ENCODE measurements at places on chromosomes 1 and 21.

- no peak for DNase-seq
Measured at GRCh38 chr1:167200749-167201148, 19.9 kb upstream of the POU2F1 start.

- DNase-seq: no peak
Measured at GRCh38 chr1:37448691-37449417, 25.5 kb upstream of the ZC3H12A start.

DNA sequence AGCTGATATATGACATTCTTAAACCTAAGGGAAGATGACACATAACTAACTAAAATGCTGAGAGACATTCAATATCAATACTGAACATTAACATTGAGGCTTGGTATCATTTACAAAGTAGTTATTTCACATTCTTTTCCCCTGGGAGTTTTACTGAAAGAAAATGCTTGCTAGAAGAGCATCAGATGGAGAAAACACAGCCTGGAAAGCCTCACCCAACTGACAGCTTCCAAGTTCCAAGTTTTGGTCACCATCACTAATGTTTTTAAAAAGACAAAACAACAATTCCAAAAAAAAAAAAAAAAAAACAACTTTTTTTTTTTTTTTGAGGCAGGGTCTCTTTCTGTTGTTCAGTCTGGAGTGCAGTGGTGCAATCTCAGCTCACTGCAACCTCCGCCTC is 80.6 kb downstream of the DSCAM start:
- DNase-seq: no peak

DNA sequence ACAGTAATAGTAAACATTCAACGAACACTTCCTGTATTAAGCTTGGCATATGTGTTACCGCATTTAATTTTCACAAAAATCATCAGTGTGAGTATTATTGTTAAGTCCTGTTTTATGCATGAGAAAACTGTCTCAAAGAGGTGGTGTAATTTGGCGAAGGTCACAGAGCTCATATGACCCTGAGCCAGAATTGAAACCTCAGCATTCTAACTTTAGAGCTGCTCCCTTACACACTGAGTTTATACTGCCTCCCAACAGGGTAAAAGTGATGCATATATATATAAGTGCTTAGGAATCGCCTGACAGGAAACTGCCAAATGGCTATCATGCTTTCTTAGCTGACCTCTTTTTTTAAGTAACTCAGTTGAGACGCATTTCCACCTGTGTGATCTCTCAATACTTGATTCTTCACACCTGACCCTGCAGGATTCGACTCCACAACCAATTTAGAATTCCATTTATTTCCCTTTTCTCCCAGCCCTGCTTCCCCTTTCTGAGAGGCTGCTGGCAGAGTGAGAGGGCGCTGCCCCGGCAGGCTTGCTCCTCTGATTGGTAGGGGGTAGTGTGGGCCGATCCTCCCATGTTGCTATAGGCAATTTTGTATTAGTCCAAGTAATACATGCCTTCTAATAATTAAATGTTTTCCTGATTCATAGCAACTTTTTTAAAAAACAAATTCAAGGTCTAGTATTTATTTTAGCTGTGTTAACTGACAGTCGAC is 40.5 kb downstream of the ZBTB40 start:
- DNase-seq: no peak

- peak; percentile 25 for DNase-seq
Measured at GRCh38 chr1:86774305-86775295, 70.2 kb downstream of the SH3GLB1 start.

- no peak for DNase-seq
Measured at GRCh38 chr21:16195538-16195910, 465.7 kb downstream of the USP25 start.

- no peak for DNase-seq
Measured at GRCh38 chr1:183968386-183968785, 69.1 kb downstream of the COLGALT2 start.

GRCh38 chr1:54697896-54698295 is 17.8 kb upstream of the TTC4 start:
- DNase-seq: no peak

- DNase-seq: no peak
Measured at GRCh38 chr1:211737115-211738035, 62.0 kb upstream of the NEK2 start.

DNA sequence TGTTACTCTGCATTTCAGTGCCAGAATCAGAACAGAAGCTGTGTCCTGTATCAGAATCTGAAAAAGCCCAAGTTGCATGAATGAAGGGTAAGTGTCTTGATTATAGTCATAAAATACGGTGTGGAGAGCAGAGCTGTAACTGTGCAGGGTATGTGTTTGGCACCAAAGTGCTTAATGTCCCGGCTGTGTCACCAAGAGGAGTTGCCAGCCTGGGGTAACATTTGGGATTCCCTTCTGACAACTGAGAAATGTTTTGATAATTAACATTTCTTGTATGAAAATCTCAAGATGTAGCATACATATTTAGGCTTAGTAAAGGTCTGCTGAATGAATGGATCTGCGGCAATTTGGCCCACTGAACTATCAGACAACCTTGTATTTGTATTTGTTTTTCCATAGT is 33.3 kb downstream of the AKNAD1 start:
- DNase-seq: no peak

GRCh38 chr1:34070201-34070836 is 94.7 kb downstream of the CSMD2 start:
- no peak for DNase-seq

- no peak for DNase-seq
Measured at GRCh38 chr1:212498283-212499040, 65.7 kb downstream of the NENF start.

GRCh38 chr1:19343617-19344350 is 31.7 kb downstream of the SLC66A1 start:
- DNase-seq: no peak

- DNase-seq: no peak
Measured at GRCh38 chr1:86504137-86504479, 35.4 kb downstream of the CLCA1 start.

DNA sequence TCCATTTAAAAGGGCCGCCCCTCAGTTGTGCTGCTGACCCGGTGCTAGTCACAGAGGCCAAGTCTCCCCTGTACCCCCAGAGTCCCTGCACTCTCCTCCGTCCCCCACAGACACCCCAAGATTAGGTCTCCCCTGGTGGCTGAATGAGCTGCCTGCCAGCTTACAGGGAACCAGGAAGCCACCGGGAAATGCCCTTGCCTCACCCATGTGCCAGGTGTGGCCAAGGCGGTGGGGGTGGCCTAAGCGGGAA is 32.7 kb downstream of the HSPG2 start:
- no peak for DNase-seq

GRCh38 chr21:33033961-33034413 is 8.3 kb downstream of the OLIG2 start:
- DNase-seq: peak; percentile 21

DNA sequence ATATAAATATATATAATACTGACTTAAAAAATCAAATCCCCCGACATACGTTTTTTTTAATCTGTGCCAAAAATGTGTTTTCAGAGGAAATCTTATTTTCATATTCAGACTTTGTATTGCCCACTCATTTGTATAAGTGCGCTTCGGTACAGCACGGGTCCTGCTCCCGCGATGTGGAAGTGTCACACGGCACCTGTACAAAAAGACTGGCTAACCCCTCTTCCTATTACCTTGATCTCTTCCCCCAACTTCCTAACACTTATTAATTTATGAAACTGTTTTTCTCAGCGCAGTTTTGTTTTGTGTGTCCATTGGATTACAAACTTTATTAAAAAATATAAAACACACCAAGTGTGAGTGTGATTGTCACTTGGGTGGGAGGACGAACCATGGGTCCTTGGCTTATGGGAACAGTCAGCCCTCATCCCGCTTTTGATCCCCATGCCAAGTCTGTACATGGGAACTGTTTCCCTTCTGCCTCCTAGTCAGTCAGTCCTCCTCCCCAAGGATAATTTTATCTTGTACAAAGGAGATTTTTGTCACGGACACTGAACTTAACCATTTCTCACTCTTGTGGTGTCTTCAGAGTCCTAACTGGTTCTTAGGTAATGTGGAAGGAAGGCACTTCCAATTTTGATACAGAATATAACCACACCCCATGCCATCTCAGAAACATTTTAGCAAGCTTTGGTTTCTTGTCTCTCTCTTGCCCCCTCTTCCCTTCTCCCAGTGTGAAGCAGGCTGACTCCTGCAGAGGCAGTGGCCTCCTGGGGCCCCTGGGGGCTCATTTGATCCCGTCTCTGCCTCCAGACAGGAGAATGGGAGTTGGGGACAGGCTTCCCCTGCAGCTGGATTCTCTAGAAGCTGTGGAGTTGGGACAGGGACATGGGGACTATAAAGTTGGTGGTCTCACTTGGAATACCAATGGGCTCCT is 35.5 kb downstream of the ZBTB17 start:
- DNase-seq: no peak

GRCh38 chr1:2583871-2584351 is 2.7 kb upstream of the PRXL2B start:
- DNase-seq: no peak

DNA sequence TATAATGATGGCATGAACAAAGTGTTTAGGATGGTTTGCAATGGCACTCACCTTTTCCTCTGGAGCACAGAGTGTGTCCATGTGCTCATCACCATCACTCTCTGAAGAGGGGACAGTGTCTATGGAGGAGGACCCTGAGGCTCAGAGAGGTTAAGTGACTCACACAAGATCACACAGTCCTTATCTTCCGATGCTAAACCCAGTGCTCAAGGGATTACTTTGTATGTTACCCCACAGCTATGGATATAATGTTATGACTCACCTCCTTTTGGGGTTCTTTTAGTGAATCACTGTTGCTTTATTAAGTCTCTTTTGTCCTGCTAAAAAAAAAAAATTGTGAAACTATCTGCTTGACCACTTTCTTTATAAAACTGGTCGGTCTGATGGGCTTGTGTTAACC is 67.6 kb downstream of the TENT5C start:
- no peak for DNase-seq

DNA sequence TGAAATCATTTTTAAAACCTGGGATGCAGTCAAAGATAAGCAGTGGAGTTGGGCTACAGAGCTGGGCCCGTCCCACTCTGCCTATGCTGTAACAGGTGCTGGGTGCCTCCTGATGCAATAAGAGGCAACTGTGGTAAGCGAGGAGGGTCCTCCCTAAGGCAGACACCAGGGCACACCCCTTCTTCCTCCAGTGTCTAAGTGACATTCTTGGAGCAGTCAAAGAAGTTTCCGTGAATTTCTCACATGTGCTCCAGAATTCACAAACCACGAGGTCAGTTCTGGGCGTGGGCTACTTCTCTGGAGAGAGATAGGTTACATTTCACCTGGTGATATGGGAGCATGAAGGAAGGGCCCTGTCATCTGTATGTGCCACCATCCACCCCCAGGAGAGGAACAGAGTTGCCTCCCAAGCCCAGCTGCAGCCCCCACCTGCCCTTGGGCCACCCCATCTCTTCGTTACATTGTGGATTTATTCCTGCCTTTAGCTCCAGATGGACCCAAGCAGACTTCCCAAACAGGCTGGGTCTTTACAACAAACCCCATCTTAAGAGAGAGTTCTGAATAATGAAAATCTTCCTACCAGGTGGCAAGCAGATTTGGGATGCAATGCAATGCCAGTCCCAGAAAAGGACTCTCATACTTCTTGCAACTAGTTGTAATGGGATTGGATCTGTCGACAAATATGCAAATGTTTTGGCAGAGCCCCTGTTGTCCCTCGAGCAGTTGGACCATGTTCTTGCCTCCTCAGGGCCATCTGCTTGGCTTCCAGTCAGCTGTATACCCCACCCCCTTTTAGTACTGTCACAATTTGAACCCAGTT is 82.5 kb upstream of the CNTN2 start:
- no peak for DNase-seq

GRCh38 chr1:9482816-9483572 is 56.3 kb upstream of the SLC25A33 start:
- no peak for DNase-seq

DNA sequence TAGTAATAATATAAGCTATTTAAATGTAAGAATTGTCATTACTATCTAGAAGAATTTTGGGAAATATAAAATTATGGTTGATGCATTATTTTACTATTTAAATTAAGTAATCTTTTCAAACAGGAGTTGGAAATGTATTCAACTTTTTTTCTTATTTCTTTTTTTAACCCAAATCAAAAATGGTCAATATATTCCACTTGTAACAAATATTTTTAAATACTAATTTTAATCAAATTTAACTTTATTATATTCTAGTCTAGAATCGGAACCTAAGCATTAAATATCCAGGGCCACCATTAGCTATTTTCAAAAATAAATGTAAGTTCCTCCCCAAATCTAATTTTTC is 37.2 kb upstream of the S1PR1 start:
- DNase-seq: no peak

- DNase-seq: no peak
Measured at GRCh38 chr1:65830306-65830705, 37.6 kb downstream of the PDE4B start.

DNA sequence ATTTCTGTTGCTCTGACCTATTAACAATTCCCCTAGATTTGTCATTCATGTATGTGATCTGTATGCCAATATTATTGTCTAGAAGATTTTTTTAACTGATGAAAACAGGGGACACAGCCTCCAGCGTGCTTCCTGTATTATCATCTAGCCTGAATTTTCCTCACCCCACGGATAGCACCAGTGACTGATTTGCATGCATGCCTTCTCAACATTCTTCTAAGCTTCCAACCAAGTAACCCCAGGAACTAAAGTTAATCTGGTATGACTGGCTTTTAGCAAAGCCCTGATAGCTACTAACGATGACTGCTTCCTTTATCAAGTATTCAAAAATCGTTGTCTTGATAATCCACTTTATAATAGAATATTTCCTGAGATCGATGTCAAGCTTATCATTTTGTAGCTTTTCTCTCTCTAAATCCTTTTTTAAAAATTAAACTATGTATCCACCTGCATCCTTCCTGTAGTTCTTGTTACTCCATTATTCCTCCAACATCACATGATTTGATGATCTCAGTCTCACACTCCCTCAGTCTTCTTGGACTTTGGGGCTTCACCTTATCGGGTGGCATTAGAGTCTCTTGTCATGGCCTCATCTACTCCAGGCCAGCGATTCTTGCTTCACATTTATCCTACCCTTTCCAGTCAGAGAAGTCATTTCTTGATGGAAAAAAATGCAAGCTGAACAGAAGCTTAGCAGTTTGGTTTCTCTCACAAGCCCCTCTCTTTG is 19.0 kb downstream of the BCAR3 start:
- DNase-seq: no peak

- DNase-seq: peak; percentile 39
Measured at GRCh38 chr1:200558866-200559459, 61.6 kb downstream of the KIF14 start.

GRCh38 chr1:40662864-40663263 is 2.6 kb downstream of the RIMS3 start:
- DNase-seq: no peak

DNA sequence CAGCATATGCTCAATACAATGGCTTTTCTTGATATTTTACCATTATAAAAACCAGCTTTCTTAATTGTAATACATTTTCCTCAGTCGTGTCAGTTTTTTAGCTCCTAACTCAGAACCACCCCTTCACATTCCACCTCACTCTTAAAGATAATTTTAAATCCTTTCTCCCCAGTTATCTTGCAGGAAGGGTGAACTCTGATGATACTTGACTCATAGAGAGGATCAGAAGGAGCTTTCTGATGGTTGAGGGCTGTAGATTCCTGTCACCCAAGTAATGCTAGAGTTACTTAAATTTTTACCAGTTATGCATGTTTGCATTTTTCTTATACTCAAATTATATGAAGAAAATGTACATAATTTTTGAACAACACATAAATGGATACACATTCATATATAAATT is 233.7 kb downstream of the NCAM2 start:
- DNase-seq: no peak

- DNase-seq: no peak
Measured at GRCh38 chr21:46618738-46619379, 14.0 kb upstream of the S100B start.
